ENCODE measurements at places on chromosomes 3 and 15. TPM values are rescaled to one million over a fixed set of nuclear protein-coding genes. Genes with fewer than 3 reads are reported as not detected.
A peak's percentile ranks its signal among the peaks of the same experiment; 100 is the strongest.

The CDHR4 gene
- total RNA-seq, result 0.39 TPM

The SEMA6D gene
- not detected for total RNA-seq

DNA sequence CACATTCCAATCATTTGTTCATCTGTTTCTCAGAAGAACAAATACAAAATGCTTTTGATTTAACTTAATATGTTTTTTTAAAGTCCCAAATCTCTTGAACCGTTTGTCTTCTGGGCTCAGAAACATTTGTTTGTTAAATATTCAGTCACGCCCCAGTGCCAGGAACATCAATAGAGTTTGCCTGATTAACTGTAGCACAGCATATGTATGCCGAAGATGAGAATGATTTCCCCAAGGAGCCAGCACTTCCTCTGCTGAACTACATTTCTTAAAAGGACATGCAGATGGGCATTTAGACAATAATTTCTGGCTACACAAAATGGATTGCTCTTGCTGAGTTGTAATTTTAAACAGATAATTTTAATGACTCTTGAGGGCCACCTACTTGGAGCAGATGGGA, 191.6 kb upstream of the FAM3D start:
- H3K36me3 ChIP-seq, result no peaks in the 10 kb centered on the region
- no peak overlapping the region for H3K4me3 ChIP-seq
- no peaks in the 10 kb centered on the region for H3K4me1 ChIP-seq
- H3K27ac ChIP-seq, result no peak overlapping the region
- DNase-seq, result no peak

The RTP1 gene
- not detected for total RNA-seq

- H3K27ac ChIP-seq, result peak overlapping the region; percentile 12
- no peak for DNase-seq
- H3K36me3 ChIP-seq, result no peaks in the 10 kb centered on the region
- peak overlapping the region; percentile 37 for H3K4me3 ChIP-seq
Measured at GRCh38 chr3:155886915-155887314, 16.5 kb downstream of the GMPS start.

DNA sequence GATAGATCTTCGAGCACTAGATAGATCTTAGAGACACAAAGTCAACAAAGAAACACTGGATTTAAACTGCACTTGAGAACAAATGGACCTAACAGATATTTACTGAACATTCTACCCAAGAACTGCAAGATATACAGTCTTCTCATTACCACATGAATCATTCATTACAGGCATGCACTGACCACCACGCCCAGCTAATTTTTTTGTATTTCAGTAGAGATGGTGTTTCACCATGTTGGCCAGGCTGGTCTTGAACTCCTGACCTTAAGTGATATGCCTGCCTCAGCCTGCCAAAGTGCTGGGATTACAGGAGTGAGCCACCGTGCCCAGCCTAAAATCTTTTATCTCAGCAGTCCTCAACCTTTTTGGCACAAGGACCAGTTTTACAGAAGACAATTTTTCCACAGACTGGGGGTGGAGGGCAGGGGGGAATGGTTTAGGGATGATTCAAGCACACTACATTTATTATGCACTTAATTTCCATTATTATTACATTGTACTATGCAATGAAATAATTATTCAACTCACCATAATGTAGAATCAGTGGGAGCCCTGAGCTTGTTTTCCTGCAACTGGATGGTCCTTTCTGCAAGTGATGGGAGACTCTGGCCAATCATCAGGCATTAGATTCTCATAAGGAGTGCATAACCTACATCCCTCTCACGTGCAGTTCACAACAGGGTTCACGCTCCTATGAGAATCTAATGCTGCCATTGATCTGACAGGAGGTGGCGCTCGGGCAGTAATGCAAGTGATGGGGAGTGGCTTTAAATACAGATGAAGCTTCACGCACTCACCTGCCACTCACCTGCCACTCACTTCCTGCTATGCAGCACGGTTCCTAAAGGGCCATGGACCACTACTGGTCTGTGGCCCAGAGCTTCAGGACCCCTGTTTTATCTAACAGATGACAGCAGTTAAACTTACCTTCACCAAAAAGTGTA, 21.7 kb downstream of the CSNK1G1 start:
- DNase-seq, result peak; percentile 5
- peak overlapping the region; percentile 58 for H3K4me3 ChIP-seq
- peaks cover 34% of the 10 kb centered on the region for H3K4me1 ChIP-seq
- H3K36me3 ChIP-seq, result no peaks in the 10 kb centered on the region
- no peaks in the 10 kb centered on the region for H3K27me3 ChIP-seq
